ENCODE measurements at places on chromosomes 12 and 14. TPM values are rescaled to one million over a fixed set of nuclear protein-coding genes. Genes with fewer than 3 reads are reported as not detected.
A peak's percentile ranks its signal among the peaks of the same experiment; 100 is the strongest.

DNA sequence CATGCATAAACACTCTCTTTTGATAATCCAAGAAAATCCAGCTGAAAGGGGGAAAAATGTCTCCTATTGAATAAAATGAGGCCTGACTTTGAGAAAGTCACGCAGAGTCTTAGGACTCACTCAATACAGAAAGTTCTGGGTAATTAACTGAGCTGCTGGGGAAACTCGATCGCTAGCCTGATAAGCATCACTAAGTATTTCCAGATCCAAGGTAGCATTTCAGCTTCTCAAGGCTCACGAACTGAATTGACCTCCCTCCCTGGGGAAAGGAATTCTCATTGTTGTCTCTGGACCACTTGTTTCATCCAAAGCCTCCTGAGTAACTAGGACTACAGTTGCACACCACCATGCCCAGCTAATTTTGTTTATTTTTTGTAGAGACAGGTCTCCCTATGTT, 13.8 kb upstream of the ANAPC5 start:
- no peak for DNase-seq
- no peak overlapping the region for H3K27ac ChIP-seq
- no peaks in the 10 kb centered on the region for H3K36me3 ChIP-seq
- H3K4me3 ChIP-seq = no peak overlapping the region
- H3K27me3 ChIP-seq = peaks cover 2% of the 10 kb centered on the region

- no peaks in the 10 kb centered on the region for H3K36me3 ChIP-seq
- H3K27ac ChIP-seq = no peak overlapping the region
- H3K27me3 ChIP-seq = no peaks in the 10 kb centered on the region
- DNase-seq = no peak
- no peak overlapping the region for H3K4me3 ChIP-seq
These were observed 8.9 kb downstream of the TRIM9 start for GRCh38 chr14:51086044-51086443.

DNA sequence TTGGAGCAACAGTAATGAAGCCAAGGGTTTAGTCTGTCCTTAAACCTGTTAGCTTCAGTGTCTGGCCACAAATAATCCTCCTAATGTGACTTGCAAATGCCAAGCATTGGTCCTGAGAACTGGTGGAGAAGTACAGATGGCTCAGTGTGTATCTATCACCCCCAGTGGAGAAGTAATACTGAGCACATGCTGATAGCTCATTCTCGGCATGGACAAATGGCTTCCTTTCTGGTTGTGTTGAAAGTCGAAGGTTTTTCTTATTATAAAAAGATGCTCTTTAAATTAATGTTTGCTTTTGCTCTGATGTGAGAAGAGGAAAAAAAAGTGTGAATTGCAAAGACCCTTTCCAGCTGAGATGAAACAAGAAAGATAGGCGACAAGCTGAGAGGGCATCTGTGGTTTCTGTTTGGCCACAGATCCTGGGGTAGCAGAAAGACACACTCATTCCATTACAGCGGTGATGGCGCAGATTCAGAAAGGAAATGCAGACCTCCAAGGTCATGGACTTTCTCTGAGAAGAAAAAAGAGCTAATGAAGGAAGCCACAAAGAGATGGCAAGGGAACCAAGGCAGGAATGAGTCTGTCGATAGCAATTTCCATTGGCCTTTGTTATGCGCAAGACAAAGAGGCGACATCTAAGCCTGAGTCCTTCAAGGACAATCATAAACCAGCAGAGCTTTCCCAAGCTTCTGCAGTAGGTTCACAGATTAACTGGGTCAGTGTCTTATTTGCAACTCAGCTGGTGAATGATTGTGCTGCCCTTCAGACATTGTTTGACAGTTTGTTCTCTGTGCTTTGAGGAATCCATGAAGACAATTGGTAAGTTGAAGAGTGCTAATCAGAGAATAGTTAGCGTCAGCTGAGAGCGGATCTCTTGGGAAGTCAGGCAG, 155.5 kb upstream of the RGS6 start:
- peak overlapping the region; percentile 28 for H3K27ac ChIP-seq
- no peaks in the 10 kb centered on the region for H3K36me3 ChIP-seq
- H3K27me3 ChIP-seq = no peaks in the 10 kb centered on the region
- DNase-seq = no peak
- H3K4me1 ChIP-seq = no peaks in the 10 kb centered on the region
- H3K4me3 ChIP-seq = no peak overlapping the region

DNA sequence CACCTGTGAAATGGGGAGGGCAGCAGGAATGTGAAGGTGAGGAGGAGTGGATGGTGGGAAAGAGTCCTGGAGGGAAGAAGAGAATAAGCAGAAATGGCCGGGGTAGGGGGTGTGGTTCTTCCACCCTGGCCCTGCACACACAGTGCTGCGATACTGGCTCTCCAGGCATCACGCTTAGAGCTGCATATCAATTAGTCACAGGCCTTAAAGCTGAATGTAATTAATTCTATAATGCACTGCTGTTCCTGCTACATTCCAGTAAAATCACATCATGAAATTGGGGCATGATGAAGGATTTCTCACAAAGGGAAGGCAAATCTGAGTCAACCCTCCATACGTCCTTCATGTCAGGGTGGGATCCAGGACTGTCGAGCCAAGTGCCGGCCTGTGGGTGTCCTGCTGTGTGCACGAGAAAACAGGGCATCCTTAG, 566.1 kb downstream of the BCL11B start:
- no peak overlapping the region for H3K4me3 ChIP-seq
- H3K4me1 ChIP-seq = no peaks in the 10 kb centered on the region
- H3K36me3 ChIP-seq = no peaks in the 10 kb centered on the region
- no peak overlapping the region for H3K27ac ChIP-seq
- H3K27me3 ChIP-seq = no peaks in the 10 kb centered on the region
- no peak for DNase-seq

- DNase-seq = peak; percentile 81
- H3K36me3 ChIP-seq = no peaks in the 10 kb centered on the region
- H3K4me1 ChIP-seq = no peaks in the 10 kb centered on the region
- H3K27me3 ChIP-seq = no peaks in the 10 kb centered on the region
- H3K27ac ChIP-seq = no peak overlapping the region
These were observed 7.1 kb upstream of the ARL1 start for GRCh38 chr12:101414533-101415119.

GRCh38 chr12:34404377-34405285, 382.3 kb downstream of the ALG10 start:
- H3K4me3 ChIP-seq = no peak overlapping the region
- H3K27me3 ChIP-seq = no peaks in the 10 kb centered on the region
- DNase-seq = no peak
- no peak overlapping the region for H3K27ac ChIP-seq
- H3K36me3 ChIP-seq = no peaks in the 10 kb centered on the region
- no peaks in the 10 kb centered on the region for H3K4me1 ChIP-seq

LDHB gene
- 370 TPM for polyA plus RNA-seq

COA8 gene
- 59.8 TPM for polyA plus RNA-seq

DNA sequence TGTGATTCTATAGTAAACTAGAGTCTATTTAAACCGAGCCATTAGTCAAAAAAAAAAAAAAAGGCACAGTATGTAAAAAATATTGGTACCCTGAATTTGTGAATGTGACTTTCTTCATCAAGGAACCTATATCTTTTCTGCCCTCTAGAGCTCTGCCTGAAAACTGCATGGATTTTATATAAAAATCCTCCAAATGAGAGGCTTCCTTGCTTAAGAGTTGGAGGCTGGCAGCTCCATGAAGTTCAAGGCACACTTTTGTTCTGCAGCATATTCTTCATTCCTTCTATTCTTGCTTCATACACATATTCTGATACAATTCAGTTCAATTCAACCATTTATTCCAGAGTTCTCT, 23.1 kb upstream of the NKX2-8 start:
- no peak for DNase-seq
- no peak overlapping the region for H3K27ac ChIP-seq
- no peaks in the 10 kb centered on the region for H3K36me3 ChIP-seq
- no peaks in the 10 kb centered on the region for H3K4me1 ChIP-seq
- no peak overlapping the region for H3K4me3 ChIP-seq

DNA sequence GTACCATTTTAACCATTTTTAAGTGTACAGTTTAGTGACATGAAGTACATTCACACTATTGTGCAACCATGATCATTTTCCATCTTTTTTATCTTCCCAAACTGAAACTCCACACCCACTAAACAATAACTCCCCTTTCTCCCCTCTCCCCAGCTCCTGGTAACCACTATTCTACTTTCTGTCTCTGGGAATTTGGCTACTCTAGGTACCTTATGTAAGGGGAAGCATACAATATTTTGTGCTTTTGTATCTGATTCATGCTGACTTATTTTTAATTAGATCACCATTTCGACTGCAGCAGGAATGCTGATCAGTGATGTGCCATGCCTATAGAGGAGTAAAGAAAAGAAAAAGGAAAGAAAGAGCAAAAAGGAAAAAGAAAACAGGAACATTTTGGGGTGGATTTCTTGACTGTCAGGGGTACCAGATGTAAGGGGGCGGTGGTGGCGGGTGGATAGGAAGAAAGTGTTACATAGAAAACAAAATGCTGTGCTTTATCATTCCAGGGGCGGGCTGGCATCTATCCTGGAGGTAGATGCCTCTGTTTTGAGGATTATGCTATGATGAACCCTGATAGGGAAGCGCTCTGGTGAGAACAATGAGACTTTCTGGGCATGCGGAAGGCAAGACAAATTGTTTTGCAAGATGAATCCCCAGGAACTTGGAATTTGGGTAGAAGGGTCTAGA, 45.2 kb upstream of the CTDSP2 start:
- peaks cover 52% of the 10 kb centered on the region for H3K4me1 ChIP-seq
- H3K27me3 ChIP-seq = no peaks in the 10 kb centered on the region
- H3K4me3 ChIP-seq = no peak overlapping the region
- H3K36me3 ChIP-seq = no peaks in the 10 kb centered on the region

- no peaks in the 10 kb centered on the region for H3K27me3 ChIP-seq
- H3K27ac ChIP-seq = no peak overlapping the region
- peaks cover 4% of the 10 kb centered on the region for H3K4me1 ChIP-seq
- no peaks in the 10 kb centered on the region for H3K36me3 ChIP-seq
These were observed 218.8 kb upstream of the BMP4 start for GRCh38 chr14:54175298-54175942.

PMCH gene
- polyA plus RNA-seq = 0.16 TPM

PLA2G1B gene
- polyA plus RNA-seq = 193 TPM

DNA sequence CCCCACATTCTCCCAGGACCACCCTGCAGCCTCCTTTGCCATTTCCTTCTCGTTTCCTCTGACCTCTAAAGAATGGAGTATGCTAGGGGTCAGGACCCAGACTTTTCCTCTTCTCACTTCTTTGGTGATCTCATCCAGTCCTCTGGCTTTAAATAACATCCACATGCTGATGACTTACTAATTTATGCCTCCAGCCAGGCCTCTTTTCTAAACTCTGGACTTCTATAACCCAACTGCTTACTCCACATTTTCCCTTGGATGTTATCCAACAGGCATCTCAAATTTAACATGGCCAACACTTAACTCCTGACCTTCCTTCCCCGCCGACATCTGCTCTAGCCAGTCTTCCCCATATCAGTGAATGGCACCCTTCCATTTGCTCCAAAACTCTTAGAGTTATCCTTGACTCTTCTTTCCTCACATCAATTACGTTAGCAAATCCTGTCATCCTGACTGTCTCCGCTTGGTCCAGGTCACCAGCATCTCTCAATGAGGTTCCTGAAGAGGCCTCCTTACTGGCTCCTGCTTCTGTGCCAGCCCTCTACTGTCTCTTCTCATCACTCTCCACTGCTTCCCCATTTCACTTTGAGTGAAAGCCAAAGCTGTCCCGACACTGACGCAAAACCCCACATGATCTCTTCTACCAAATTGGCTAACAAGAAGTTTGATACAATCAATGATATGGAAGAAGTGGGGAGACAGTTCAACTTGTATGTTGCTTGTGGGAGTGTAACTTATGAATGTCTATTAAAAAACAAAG, 42.7 kb downstream of the TMBIM6 start:
- H3K36me3 ChIP-seq = no peaks in the 10 kb centered on the region
- peaks cover 3% of the 10 kb centered on the region for H3K4me1 ChIP-seq
- peaks cover 3% of the 10 kb centered on the region for H3K27me3 ChIP-seq
- peak; percentile 94 for DNase-seq

Measured in lung (tissue), 17 donors.